ENCODE measurements at places on chromosomes 7 and 10. TPM values are rescaled to one million over a fixed set of nuclear protein-coding genes. Genes with fewer than 3 reads are reported as not detected.

Gene OR6V1
- total RNA-seq = not detected

Gene UTF1
- total RNA-seq = not detected

Gene MYH16
- total RNA-seq = 4.7 TPM

Gene PLAC9
- total RNA-seq = 2.0 TPM

Gene NEBL
- 14.7 TPM for total RNA-seq

DNA sequence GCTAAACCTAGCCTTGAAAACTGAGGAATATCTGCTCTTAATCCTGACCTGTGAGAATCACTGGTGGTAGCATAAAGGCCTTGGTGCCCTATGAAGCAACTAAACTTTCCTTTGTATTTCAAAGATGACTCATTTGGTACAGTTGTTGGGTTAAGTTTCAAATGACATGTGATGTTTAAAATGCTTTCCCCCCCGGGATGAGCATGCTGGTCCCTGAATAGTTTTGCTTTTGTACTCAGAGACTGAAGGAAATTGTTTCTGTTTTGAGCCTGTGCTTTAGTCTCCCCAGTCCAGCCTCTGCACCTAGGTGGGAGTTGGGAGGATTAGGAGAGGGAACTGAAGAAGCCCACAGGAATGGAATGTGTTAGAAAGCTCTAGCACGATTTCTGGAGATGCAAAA is 258.9 kb upstream of the NPY start:
- H3K4me3 ChIP-seq = no peak overlapping the region
- no peak overlapping the region for H3K27ac ChIP-seq
- DNase-seq = peak; percentile 11
- no peaks in the 10 kb centered on the region for H3K36me3 ChIP-seq

GRCh38 chr10:107437921-107438320 is 273.4 kb upstream of the SORCS1 start:
- H3K27me3 ChIP-seq = no peaks in the 10 kb centered on the region
- H3K27ac ChIP-seq = no peak overlapping the region
- H3K4me1 ChIP-seq = peaks cover 3% of the 10 kb centered on the region
- no peaks in the 10 kb centered on the region for H3K36me3 ChIP-seq
- no peak overlapping the region for H3K4me3 ChIP-seq

GRCh38 chr7:36208997-36209813 is 56.2 kb downstream of the EEPD1 start:
- no peaks in the 10 kb centered on the region for H3K36me3 ChIP-seq
- no peak overlapping the region for H3K4me3 ChIP-seq
- peak; percentile 11 for DNase-seq
- peaks cover 40% of the 10 kb centered on the region for H3K4me1 ChIP-seq

DNA sequence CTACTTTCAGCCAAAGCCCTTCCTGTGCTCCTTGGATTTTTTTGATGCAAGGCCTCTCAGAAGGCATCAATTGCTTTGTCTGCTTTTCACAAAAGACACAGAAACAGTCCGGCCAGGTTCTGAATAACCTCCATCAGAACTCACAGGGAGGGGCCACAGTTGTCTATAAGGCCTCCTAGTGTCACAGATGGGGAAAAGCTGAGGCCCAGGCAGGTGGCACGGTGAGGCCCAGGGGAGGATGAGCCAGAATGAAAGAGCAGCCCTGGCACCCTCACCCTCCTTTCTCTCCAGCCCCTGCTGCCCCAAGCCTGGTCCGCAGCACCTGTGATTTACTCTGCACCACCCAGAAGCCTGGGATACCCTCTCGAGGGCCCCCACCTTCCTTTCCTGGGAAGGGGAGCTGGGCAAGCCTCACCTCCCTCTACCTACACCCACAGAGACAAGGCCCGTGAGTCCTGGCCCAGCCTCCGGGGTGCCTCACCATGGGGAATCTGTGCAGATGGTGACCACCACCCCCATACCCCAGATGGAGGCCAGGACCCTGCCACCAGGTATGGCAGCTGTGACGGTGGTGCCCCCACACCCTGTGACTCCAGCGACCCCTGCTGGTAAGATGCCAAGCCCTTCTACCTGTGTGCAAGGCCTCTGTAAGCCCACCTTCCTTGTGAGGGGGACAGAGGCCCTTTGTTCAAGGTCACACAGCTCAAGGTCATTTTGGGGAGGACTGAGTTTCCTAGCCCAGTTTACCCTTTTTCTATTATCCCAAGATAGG is 26.2 kb upstream of the ZNF467 start:
- no peaks in the 10 kb centered on the region for H3K36me3 ChIP-seq
- H3K27me3 ChIP-seq = no peaks in the 10 kb centered on the region
- no peak overlapping the region for H3K4me3 ChIP-seq

GRCh38 chr10:11104772-11105675 is 87.4 kb downstream of the CELF2 start:
- no peak for DNase-seq
- H3K27me3 ChIP-seq = no peaks in the 10 kb centered on the region
- H3K4me1 ChIP-seq = no peaks in the 10 kb centered on the region
- H3K27ac ChIP-seq = no peak overlapping the region

DNA sequence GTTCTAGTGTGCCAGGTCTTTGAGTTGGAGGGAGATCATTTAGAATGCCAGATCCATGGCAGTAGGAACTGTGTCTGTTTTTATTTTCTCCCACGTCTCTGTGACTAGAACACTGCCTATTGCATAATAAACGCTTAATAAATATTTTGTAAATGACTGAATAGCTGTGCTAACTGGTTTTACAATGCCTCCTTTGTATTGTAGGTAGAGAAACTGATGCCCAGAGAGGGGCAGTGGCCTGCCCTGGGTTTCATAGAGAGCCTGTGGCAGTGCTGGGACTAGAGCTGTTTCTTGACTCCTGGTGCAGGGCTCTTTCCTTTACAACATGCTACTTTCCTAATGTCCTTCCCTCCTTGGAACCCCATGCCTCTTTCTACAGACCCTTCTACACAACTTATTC is 2.5 kb downstream of the TAS2R5 start:
- H3K27ac ChIP-seq = no peak overlapping the region
- no peaks in the 10 kb centered on the region for H3K36me3 ChIP-seq
- H3K4me1 ChIP-seq = no peaks in the 10 kb centered on the region
- no peak overlapping the region for H3K4me3 ChIP-seq
- H3K27me3 ChIP-seq = no peaks in the 10 kb centered on the region

- no peak overlapping the region for H3K27ac ChIP-seq
- H3K4me1 ChIP-seq = no peaks in the 10 kb centered on the region
- no peaks in the 10 kb centered on the region for H3K36me3 ChIP-seq
- peak; percentile 36 for DNase-seq
These were observed 1.8 kb downstream of the NPS start for GRCh38 chr10:127550861-127551260.

- H3K4me3 ChIP-seq = no peak overlapping the region
- no peaks in the 10 kb centered on the region for H3K4me1 ChIP-seq
- no peaks in the 10 kb centered on the region for H3K36me3 ChIP-seq
These were observed 803.2 kb downstream of the PHTF2 start for GRCh38 chr7:78601728-78602127.

DNA sequence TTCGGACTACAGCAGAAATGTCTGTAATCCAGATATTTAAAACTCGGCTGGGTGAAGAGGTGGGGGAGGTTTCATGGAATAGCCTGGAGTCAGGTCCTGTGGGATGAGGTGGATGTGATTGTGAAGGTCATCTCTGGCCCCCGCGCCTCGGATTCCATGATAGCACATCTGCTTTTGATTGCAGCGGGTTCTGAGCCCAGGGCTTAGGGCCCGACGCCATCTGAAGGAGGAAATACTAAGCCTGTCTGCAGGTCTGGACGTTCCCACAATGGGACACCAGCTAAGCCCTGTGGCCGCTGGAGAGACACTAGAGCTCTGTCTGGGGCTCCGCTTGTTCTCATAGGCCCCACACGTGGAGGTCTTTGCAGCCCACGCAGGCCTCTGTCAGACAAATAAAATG is 328.7 kb downstream of the CXCL12 start:
- no peak overlapping the region for H3K27ac ChIP-seq
- no peak overlapping the region for H3K4me3 ChIP-seq
- H3K36me3 ChIP-seq = no peaks in the 10 kb centered on the region
- no peak for DNase-seq

GRCh38 chr7:115552766-115553165 is 477.8 kb downstream of the TFEC start:
- H3K4me3 ChIP-seq = no peak overlapping the region
- no peaks in the 10 kb centered on the region for H3K27me3 ChIP-seq
- H3K36me3 ChIP-seq = no peaks in the 10 kb centered on the region
- peaks cover 2% of the 10 kb centered on the region for H3K4me1 ChIP-seq
- H3K27ac ChIP-seq = no peak overlapping the region
- no peak for DNase-seq

GRCh38 chr7:117053432-117053831 is 100.1 kb downstream of the ST7 start:
- H3K27ac ChIP-seq = no peak overlapping the region
- H3K36me3 ChIP-seq = no peaks in the 10 kb centered on the region
- no peak for DNase-seq
- H3K4me1 ChIP-seq = no peaks in the 10 kb centered on the region
- no peaks in the 10 kb centered on the region for H3K27me3 ChIP-seq

DNA sequence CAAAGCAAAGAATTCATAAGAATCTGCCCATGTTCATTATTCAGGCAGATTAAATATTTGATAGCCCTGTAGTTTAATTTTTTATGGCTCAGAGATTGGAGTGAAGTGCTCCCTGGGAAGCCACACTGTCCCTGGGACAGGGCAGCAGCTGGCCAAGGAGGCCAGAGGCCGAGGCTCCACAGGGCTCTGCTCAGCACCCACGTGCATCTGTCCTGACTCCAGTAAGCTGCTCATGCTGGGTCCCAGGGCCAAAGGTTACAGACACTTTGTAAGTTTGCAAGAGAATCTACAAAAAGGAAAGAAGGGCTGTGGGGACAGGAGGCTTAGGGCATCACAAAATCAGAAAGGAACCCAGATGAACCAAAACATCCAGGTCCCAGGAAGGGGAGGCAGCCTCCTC is 155.5 kb downstream of the KCNMA1 start:
- no peak overlapping the region for H3K4me3 ChIP-seq
- no peak for DNase-seq
- no peaks in the 10 kb centered on the region for H3K36me3 ChIP-seq
- no peaks in the 10 kb centered on the region for H3K27me3 ChIP-seq
- H3K4me1 ChIP-seq = peaks cover 29% of the 10 kb centered on the region

- H3K27me3 ChIP-seq = no peaks in the 10 kb centered on the region
- no peak overlapping the region for H3K27ac ChIP-seq
- DNase-seq = no peak
- H3K4me3 ChIP-seq = no peak overlapping the region
- H3K36me3 ChIP-seq = no peaks in the 10 kb centered on the region
- no peaks in the 10 kb centered on the region for H3K4me1 ChIP-seq
These were observed 66.2 kb downstream of the LARP4B start for GRCh38 chr10:865257-865656.

DNA sequence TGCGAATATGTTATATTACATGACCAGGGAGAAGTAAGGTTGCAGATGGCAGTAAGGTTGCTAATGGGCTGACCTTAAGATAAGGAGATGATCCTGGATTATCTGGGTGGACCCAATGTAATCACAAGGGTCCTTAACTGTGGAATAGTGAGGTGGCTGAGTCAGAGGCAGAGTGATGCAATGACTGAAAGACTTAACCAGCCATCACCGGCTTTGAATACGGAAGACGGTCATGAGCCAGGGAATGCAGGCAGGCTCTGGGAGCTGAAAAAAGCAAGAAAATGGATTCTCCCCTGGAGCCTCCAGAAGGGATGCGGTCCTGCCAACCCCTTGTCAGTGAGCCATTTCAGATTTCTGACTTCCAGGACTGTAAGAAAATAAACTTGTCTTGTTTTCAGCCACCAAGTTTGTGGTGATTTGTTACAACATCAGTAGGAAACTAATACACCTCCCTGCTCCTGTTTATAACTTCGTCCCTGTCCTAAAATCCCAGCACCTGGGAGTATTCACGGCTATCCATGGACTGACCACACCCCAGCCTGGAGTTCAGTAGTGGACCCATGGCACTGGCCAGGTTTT is 4.6 kb upstream of the C10orf95 start:
- no peak overlapping the region for H3K27ac ChIP-seq
- H3K4me3 ChIP-seq = no peak overlapping the region
- peaks cover 5% of the 10 kb centered on the region for H3K36me3 ChIP-seq

DNA sequence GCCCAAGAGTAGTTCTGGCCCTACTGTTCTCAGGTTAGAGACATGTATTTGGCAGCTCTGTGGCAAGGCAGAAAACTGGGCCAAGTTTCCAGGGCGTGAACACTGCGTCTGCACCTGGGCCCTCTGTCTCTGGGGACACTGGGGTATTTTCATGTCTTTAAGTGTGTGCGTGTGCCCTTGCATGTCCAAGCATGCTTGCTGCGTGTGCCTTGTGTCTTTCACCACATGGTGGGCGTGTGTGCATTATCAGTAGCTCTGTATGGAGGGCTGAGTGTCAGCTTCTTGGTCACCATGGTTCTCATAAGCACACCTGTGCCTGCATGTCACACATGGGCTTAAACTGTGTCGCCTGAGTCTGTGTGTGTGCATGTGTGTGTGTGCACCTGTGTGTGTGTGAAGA is 69.3 kb downstream of the HIPK2 start:
- no peaks in the 10 kb centered on the region for H3K27me3 ChIP-seq
- no peak overlapping the region for H3K27ac ChIP-seq
- no peak for DNase-seq
- peaks cover 36% of the 10 kb centered on the region for H3K36me3 ChIP-seq
- no peak overlapping the region for H3K4me3 ChIP-seq

DNA sequence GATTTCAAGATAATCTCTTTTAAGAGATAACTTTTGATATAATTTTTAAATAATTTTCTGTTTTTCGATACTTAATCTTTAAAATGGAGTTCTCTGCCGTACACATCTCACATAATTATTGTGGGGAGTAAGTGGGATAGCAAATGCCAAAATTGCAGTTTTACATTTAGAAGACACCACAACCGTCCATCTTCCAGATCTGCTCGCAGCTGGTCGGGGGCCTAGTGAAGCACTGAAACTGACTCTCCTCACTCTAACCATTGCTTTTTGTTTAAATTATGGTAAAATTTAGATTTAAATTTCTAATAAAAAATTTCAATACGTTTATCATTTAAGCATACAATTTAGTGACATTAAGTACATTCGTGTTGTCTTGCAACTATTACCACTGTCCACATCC is 94.2 kb downstream of the PRR15 start:
- no peak overlapping the region for H3K27ac ChIP-seq
- peaks cover under 1% of the 10 kb centered on the region for H3K4me1 ChIP-seq
- H3K4me3 ChIP-seq = no peak overlapping the region
- no peaks in the 10 kb centered on the region for H3K27me3 ChIP-seq
- no peak for DNase-seq
- no peaks in the 10 kb centered on the region for H3K36me3 ChIP-seq

DNA sequence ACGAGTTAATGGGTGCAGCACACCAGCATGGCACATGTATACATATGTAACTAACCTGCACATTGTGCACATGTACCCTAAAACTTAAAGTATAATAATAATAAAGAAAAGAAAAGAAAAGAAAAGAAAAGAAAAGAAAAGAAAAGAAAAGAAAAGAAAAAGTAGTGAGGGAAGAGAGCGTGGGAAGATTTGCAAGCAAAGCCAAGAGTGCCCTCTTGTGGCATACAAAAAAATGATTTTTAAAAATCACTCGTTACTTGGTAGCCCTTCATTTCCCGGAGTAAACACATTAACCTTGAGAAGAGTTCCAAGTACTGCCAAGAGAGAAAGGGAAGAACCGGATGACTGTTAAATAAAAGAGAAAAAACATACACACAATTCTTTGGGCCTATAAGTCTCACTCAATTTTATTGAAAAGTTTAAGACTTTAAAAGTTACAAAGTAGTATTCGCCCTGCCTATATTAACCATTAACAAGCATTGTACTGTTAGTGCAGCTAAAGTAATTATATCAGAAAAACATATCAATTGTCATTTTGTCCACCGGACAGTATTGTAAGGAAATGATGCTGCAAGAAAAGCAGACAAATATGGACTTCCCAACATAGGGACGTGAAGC is 6.2 kb upstream of the CH25H start:
- peaks cover 12% of the 10 kb centered on the region for H3K36me3 ChIP-seq
- H3K27ac ChIP-seq = no peak overlapping the region
- no peak overlapping the region for H3K4me3 ChIP-seq

GRCh38 chr10:35959252-35959651 is 317.2 kb upstream of the FZD8 start:
- H3K27me3 ChIP-seq = no peaks in the 10 kb centered on the region
- H3K4me3 ChIP-seq = no peak overlapping the region
- no peak for DNase-seq
- no peaks in the 10 kb centered on the region for H3K36me3 ChIP-seq

All from PC-3 (cell line).